Spinal cord (tissue), 10 donors: ENCODE measurements at places on chromosomes 1 and 21.

DNA sequence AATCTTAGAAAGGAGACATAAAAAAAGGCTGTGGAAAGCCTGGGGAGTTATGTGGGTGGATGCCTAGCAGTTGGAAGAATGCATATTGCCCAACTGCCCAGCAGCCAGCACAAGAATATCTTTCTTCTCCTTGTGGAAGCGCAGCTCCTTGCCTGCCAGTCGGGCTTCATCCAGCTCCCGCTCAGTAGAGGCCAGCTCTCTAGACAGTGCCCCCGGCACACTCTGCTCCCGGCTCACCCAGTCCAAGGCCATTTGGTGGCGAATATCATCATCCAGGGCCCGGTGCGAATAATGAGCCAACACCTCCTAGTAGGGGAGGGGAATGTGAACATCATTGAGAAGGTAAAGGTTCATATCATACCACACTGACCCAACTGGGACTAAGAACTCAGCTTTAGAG lies 9.0 kb upstream of the RBM8A start:
- no peak for DNase-seq

- DNase-seq = no peak
Observed at GRCh38 chr1:51514733-51515132, 4.3 kb downstream of the EPS15 start.

- no peak for DNase-seq
Observed at GRCh38 chr1:165840423-165840822, 13.0 kb downstream of the UCK2 start.

- DNase-seq = no peak
Observed at GRCh38 chr1:204502241-204502640, 7.6 kb upstream of the PIK3C2B start.

DNA sequence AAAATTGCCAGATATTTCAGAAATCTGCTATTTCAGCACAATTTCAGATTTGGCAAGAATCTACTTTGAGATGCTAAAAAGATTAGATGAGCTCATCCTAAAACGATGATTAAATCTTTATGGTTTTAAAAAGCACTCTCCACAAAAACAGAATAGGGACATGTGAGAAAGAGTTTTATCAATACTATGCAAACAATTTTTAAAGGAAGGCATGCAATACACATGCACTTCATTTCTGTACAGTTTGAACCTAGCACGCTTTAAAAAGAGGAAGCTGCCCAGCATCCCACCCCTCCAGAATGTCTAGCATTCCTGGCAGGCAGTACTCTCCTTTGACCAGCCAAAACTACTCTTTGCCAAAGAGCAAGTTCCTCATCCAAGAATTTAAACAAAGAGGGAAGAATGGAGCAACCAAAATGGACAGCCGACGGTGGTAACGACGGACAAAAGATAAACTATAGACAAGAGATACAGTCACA lies 1.3 kb downstream of the ARHGAP29 start:
- DNase-seq = no peak

GRCh38 chr1:95340061-95340460 lies 106.1 kb downstream of the RWDD3 start:
- DNase-seq = no peak

DNA sequence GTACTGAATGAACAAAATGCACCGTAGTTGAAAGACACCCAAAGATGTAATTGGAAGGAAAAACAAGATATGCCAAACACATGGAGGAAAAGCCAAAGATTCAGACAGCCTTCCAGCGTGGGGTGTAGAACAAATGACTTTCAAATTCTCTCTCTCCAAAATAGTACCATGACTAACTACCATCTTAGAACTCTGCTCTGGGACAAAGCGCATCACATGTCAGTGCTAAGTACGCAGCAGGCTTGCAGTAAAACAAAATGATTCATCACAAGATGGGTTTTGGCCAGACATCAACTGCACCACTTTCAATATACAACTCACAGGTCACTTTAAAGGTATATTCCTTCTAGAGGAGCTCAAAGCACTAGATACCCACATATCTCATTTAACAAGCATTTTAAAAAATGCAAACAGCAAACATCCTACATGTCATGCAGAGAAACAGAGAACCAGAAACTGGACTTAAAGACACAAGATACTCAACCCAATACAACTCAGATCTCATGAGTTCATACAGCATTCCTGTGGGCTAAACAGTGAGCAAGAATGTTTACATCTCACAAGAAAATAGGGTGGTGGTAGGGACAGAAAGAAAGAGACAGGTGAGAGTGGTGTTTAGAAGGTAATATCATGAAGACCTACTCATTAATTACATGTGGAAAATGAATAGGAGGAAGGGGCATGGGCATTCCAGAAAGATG lies 75.7 kb downstream of the BCAR3 start:
- no peak for DNase-seq

DNA sequence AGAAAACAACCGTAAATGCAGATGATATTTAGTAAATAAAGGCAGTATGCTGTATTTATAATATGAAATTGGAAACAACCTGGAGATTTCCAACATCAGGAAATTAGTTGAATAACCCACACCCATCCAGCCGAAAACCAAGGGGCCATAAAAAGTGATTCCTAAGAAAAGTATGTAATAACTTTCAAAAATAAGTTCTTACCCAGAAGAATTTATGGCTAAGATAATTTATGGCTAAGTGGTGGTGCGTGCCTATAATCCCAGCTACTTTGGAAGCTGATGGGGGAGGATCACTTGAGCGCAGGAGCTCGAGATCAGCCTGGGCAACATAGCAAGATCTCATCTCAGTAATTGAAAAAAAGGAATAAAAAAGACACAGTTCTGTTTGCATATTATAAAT lies 43.2 kb downstream of the TMCO4 start:
- DNase-seq = no peak

DNA sequence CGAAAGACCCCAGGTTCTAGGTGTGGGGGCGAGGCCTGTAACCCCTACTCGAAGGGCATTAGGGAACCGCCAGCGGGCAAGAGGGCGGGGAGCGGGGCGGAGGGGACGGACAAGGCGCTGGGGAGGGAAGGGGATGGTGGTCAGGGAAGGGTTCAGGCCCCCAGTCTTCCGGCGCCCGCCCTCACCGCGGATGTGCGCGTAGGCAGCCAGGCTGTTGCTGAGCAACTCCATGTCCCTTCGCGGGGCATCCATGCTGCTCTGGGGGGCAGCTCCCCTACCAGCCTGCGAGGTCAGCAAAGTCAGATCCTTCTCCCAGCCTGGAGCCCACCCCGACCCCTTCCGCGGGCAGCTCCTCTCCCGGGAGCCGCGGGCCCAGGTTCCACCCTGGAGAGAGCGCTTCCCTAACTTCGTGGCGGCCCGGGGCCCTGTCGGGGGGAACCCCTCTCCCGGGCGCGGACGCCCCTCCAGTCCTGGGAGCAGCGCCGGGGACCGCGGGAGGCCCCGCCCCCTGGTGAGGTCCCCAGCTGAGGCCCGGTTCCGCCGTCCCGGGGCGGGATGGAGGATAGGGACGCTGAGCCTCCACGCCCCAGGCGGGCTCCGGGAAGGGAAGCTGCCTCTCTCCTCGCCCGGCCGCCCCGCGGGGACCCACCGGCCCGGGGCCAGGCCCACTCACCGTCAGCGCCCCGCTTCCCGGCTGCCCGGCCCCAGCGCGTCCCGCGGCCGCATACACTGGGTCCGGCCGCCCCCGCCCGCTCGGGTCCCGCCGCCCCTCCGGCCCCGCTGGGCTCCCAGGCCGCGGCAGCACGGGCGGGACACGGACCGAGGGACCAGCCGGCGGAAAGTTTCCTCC lies 434 bp downstream of the EVA1B start:
- DNase-seq = no peak

- DNase-seq = no peak
Observed at GRCh38 chr1:226511296-226511695, 37.3 kb upstream of the STUM start.
